ENCODE measurements at places on chromosomes 4 and X.

- DNase-seq = peak; percentile 46
Measured at GRCh38 chr4:127782025-127782274, 172 bp upstream of the HSPA4L start.

GRCh38 chrX:141185366-141185765 is 8.4 kb upstream of the LDOC1 start:
- DNase-seq = no peak

DNA sequence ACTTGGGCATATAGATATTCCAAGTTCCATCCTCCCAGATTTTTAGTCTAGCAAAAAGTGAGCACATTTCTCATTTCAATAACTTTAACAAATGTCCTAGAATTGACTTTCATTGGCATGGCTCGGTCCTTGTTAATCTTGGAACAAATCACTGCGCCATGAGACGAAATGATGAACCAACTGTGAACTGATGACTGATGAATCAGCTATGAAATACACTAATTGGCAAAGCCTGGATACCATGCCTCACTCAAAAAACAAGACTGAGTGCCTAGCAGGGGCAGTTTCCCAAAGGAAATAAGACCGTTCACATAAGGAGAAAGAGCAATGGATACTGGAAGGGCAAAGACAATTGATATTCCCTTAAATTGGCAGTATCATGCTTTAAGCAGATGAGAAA is 248.6 kb upstream of the VEGFC start:
- DNase-seq = no peak

GRCh38 chrX:10709276-10709675 is 88.9 kb upstream of the MID1 start:
- DNase-seq = no peak

- no peak for DNase-seq
Measured at GRCh38 chr4:141569141-141569540, 67.2 kb upstream of the IL15 start.

- no peak for DNase-seq
Measured at GRCh38 chr4:185280608-185281007, 71.2 kb downstream of the SNX25 start.

- peak; percentile 61 for DNase-seq
Measured at GRCh38 chrX:12955882-12956703, 18.8 kb upstream of the TMSB4X start.

DNA sequence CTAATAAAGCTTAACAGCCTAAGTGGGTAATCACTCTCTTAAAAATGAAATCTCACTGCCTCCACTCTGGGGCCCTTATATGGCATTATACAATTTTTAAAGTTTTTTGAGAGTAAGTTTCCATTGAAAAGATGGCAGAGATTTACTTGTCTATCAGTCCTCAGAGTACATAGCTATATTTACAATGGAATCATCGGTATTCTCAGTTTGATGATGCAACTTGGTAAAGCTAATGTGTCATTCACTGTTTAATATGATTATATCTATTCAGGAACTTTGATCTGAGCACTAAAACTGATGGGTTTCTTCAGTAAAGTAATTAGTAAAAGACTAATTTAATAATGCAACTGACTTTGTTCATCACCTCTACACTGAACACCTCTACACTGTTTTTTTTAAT is 51.6 kb downstream of the CT47B1 start:
- no peak for DNase-seq

DNA sequence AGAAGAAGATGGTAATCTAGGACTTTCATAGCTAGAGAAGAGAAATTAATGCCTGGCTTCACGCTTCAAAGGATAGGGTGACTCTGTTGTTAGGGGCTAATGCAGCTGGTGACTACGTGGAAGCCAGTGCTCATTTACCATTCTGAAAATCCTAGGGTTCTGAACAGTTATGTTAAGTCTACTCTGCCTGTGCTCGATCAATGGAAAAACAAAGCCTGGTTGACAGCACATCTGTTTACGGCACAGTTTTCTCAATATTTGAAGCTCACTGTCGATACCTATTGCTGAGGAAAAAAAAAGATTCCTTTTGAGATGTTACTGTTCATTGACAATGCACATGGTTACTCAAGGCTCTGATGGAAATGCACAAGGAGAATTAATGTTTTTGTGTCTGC is 182.6 kb upstream of the NUDT6 start:
- DNase-seq = no peak

GRCh38 chr4:183541752-183542040 is 36.8 kb downstream of the ING2 start:
- no peak for DNase-seq

GRCh38 chr4:183017962-183018361 is 81.1 kb upstream of the WWC2 start:
- no peak for DNase-seq

DNA sequence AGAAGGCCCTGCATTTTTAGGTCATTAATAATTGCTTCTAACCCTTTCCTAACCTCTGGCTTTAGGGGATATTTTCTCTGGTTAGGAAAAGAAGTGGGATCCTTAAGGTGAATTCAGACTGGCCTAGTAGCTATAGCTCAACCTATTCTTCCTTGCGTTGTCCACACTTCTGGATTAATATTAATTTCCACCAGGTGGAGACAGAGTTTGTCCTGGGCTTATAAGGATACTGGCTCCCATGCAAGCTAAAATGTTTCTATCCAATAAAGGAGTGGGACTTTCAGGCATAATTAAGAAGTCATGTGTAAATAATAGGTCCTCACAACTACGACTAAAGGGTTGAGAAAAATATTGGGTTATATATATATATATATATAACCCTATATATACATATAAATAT is 860.0 kb upstream of the POU3F4 start:
- DNase-seq = no peak

DNA sequence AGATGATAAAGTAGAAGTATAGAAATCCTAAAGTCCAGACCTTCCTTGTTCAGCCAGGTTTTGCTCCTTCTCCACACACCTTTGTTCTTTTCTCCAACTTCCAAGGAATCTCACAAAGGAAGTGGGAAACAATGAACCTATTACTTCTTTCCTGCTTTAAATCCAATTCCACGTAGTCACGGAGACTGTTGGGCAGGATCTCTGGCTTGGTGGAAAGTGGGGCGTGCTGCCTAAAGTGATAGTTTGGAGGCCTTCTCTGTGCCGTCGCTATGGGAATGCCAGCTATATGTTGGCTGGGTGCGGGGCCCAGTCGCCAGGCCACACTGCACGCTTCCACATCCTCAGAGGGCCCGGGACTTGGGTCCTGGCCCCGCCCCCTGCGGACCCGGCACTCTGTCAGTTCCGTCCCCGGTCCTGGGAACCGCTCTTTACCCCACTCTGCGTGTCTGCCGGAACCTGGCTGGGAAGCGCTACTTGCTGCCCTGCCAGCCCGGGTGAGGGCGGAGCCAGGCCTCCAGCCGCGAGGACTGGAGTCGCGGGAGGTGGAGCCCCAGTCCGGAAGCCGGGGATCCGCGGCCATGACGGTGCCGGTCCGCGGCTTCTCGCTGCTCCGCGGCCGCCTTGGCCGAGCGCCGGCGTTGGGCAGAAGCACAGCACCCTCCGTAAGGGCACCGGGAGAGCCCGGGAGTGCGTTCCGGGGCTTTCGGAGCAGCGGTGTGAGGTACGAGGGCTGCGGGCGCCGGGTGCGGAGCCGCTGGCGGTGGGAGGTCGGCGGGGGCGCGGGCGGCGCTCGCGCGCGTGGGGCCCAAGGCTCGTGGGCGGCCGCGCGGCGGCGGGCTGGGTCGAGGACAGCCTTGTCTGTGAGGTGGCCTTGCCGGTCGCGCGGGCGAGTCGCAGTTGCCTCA is at the start of gene MTHFD2L:
MTHFD2L (plus strand) TSS at position 558 of the 905 bp plus-strand sequence; CDS start at position 579, 21 bp downstream.
- peak; percentile 83 for DNase-seq

- no peak for DNase-seq
Measured at GRCh38 chr4:83282049-83282535, 2.5 kb downstream of the COQ2 start.

DNA sequence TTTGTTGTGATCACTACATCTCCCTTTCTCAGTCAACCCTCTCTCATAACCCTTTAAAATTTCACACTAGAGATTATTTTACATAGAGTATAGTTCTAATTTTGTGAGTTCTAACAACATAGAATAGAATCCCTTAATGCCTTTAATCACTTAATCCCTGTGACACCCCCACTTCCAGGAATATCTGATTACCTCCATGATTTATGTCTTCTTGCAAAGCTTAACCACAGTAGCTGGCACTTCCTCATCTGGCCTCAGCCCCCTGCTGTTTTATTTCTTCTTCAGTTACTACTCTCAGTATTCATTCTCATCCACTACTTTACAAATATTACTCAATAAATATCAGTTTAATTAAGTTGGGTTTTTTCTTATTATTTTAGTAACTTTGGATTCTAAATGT is 340.9 kb downstream of the CENPC start:
- no peak for DNase-seq

DNA sequence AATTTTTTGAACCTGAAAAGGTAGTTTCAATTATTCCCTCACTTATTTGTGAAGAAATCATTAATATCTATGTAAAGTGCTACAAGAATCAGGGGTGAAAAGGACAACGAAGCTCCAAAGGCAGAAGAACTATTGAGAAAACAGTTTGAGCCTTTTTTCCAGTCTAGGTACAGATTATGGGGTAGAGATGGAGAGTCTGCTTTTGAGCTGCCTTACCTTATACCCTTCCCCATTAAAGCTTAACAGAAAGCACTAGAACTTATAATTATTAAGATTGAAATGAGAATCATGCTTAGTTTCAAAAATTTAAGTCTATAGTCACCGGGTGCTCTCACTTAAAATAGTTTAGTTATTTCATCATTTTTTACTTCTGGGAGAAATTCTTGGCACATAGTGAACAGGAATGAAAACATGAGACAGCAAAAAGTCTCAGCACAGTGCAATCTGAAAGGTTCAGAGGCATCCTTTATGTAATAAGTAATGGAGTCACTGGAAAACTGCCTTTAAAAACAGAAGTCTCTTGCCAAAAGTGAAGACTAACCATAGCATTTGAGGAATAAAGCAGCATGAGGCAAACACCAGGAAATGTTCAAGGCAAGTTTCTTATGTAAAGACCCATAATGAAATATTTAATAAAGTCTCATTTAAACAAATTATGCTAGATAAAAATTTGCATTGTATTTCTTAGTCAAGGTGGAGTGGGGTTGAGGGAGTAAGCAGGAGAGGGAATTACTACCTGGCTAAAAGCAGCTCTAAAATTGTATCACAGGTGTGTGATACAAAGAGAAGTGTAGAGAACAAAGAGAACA is 5.1 kb upstream of the DCLK2 start:
- no peak for DNase-seq

- no peak for DNase-seq
Measured at GRCh38 chr4:159269116-159269515, 166.2 kb downstream of the RAPGEF2 start.

- DNase-seq = no peak
Measured at GRCh38 chr4:110787707-110788106, 164.8 kb upstream of the PITX2 start.

DNA sequence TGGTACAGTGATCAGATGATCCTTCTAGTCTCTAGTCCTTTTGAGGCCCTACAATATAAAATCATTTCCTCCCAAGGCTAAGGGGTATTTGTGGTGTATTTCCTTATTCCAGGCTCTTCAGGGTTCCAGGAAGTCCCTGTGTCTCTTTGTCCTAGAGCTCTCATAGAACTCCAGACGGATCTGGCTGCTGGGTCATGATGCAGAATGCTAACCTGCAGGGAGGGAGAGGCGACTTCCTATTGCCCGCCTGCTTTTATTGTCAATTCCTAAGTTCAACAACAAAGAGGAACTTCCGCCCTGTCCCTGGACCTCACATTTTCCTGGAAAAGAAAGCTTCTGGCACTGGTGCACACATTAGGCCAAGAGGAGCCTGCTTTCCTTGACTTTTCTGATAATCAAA is 45.9 kb upstream of the ZNF827 start:
- DNase-seq = no peak

GRCh38 chr4:94262163-94263016 is 54.7 kb downstream of the SMARCAD1 start:
- DNase-seq = no peak

- DNase-seq = no peak
Measured at GRCh38 chr4:147381749-147382148, 99.1 kb upstream of the EDNRA start.

- no peak for DNase-seq
Measured at GRCh38 chr4:55258152-55258865, 87.7 kb upstream of the SRD5A3 start.

DNA sequence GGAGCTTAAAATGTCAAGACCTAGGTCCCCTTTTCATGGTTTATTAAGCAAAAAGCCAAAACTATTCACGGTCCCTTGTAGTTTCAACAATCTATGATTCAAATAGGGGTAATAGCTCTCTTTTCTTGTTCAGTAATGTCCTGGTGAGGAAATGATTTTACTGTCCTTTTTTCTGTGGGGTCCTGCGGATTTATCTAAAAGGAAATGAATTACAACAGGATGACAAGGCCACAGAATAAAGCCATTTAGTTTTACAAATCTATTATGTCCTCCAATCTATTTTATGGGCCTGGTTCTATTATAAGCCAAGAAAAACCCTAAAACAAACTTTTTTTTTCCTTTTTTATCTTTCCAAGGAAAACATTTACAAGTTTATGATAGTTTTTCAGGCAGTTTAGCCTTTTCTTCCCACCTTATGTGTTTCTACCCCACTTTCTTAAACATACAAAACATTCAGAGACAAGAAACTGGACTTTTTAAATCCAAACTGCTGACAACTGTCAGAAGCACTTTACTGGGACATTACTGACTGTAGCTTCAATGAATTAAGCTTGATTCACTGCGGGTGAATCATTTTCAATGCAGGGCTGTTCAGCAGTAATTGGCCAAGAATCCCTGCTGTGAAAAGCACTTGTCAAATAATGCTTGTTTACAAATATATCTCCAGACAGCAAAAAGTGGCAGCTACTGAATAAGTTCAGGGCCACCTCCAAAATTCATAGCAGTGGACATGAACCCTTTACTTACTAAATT is 4.3 kb downstream of the EPHA5 start:
- DNase-seq = no peak

- DNase-seq = no peak
Measured at GRCh38 chr4:158261480-158261879, 51.2 kb downstream of the TMEM144 start.

GRCh38 chr4:153036931-153037482 is 100.9 kb downstream of the FHDC1 start:
- no peak for DNase-seq

- DNase-seq = no peak
Measured at GRCh38 chr4:114378305-114378903, 220.2 kb upstream of the UGT8 start.

GRCh38 chrX:41064018-41064417 is 21.2 kb upstream of the USP9X start:
- DNase-seq = no peak

GRCh38 chr4:125358453-125358852 is 43.7 kb downstream of the FAT4 start:
- no peak for DNase-seq

GRCh38 chrX:151830911-151831310 is 81.8 kb upstream of the MAGEA4 start:
- DNase-seq = no peak

- DNase-seq = no peak
Measured at GRCh38 chr4:75698963-75699228, 25.5 kb upstream of the USO1 start.

GRCh38 chr4:136810626-136811025 is 721.7 kb downstream of the PCDH18 start:
- DNase-seq = no peak

- no peak for DNase-seq
Measured at GRCh38 chrX:47566841-47567240, 5.8 kb downstream of the ARAF start.

- no peak for DNase-seq
Measured at GRCh38 chrX:115017455-115017854, at the start of gene IL13RA2. Gene IL13RA2 (minus strand): TSS chrX:115017616. CDS start chrX:115017269, 347 bp downstream.
